ENCODE measurements at places on chromosomes 4 and X. TPM values are rescaled to one million over a fixed set of nuclear protein-coding genes. Genes with fewer than 3 reads are reported as not detected.

PCDH11X gene
- total RNA-seq, result not detected

ADH1B gene
- total RNA-seq, result not detected

GSX2 gene
- not detected for total RNA-seq

DNA sequence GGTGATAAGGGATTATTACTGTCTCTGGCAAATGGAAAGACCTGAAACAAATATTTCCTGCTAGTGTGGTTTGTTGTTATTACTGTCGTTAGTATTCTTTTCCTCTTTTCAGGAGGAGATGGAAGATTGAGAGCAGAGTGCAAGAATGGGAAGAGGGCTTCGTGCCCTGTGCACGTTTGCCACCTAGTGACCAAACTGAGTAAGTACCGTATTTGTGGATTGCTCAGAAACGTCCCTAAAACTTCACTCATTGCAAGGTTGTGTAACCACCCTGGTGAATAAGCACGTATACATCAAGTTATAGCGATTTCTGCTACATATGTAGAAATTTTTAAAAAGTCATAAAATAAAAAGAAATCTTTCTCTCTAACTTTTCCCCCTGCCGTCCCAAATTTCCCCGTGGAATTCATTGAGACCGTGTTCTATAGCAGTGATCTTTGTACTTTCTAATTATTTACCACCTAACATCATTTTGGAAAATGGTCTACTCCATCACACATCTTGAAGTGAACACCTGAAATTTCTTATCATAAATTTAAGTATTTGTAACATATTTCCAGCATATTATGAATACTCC lies 24.3 kb downstream of the LINC00632 start:
- no peak overlapping the region for H3K4me3 ChIP-seq
- H3K4me1 ChIP-seq, result no peaks in the 10 kb centered on the region
- H3K27ac ChIP-seq, result no peak overlapping the region
- H3K36me3 ChIP-seq, result no peaks in the 10 kb centered on the region
- H3K27me3 ChIP-seq, result no peaks in the 10 kb centered on the region

DNA sequence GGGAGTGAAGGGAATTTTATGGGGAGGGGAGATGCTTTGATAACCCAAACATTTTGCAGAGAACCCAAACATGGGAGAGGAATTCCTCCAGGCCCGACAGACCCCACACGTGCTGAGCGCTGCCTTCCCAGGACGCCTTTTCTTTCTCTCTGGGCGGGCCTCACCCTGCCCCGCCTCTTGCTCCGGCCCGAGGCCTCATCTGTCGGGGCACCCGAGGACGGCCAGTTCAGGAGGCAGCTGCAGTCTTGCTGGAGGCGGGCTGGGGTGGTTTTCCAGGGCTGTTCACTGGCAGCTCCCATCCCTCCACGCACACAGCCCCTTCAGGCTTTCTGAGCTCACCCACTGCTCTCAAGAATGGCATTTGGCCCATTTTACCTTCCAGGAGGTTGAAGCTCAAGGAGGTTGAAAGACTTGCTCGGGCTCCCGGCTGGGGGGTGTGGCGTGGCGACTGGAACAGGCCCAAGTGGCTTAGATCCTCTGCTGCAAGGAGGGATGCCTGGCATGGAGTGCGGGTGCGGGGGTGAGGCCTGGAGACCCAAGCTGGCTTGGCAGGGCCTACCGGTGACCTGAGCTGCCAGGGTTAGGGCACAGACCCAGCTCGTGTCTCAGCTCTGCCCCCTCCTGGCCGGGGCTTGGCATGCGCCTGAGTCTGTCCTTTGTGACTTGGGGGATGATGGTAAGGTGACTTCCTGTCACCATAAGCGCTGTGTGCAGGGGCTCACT lies 99.2 kb downstream of the PSAPL1 start:
- H3K27ac ChIP-seq, result no peak overlapping the region
- H3K36me3 ChIP-seq, result no peaks in the 10 kb centered on the region

- H3K27ac ChIP-seq, result no peak overlapping the region
- no peaks in the 10 kb centered on the region for H3K4me1 ChIP-seq
- no peak overlapping the region for H3K4me3 ChIP-seq
- no peak for DNase-seq
- no peaks in the 10 kb centered on the region for H3K27me3 ChIP-seq
Measured at GRCh38 chrX:119775517-119776238, 15.8 kb downstream of the RPL39 start.

DNA sequence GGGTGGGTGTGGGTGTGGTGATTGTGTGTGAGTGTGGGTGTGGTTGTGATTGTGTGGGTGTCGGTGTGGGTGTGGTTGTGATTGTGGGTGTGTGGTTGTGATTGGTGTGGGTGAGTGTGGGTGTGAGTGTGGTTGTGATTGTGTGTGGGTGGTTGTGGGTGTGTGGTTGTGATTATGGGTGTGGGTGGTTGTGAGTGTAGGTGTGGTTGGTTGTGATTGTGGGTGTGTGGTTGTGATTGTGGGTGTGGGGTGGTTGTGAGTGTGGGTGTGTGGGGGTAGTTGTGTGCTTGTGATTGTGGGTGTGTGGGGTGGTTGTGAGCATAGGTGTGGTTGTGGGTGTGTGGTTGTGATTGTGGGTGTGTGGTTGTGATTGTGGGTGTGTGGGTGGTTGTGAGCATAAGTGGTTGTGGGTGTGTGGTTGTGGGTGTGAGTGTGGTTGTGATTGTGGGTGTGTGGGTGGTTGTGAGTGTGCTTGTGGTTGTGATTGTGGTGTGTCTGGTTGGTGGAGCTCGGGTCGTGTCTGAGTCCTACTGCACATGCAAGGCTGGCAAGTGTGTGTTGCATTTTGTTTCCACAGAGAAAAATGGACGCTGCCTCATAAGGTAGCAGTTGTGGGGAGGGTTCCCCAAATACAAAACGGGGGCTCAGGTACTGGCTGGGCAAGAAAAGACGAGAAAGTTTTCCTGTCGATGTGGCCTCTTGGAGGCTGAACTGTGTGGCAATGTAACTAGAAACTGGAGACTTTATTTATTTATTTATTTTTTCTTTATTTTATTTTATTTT lies 116.7 kb downstream of the UBE2K start:
- no peaks in the 10 kb centered on the region for H3K27me3 ChIP-seq
- H3K4me1 ChIP-seq, result no peaks in the 10 kb centered on the region
- no peak overlapping the region for H3K27ac ChIP-seq
- H3K4me3 ChIP-seq, result no peak overlapping the region
- DNase-seq, result no peak

GRCh38 chr4:32485956-32486355 lies 1765.8 kb downstream of the PCDH7 start:
- H3K27me3 ChIP-seq, result no peaks in the 10 kb centered on the region
- no peak overlapping the region for H3K4me3 ChIP-seq
- H3K4me1 ChIP-seq, result no peaks in the 10 kb centered on the region
- no peaks in the 10 kb centered on the region for H3K36me3 ChIP-seq
- no peak for DNase-seq
- no peak overlapping the region for H3K27ac ChIP-seq

DNA sequence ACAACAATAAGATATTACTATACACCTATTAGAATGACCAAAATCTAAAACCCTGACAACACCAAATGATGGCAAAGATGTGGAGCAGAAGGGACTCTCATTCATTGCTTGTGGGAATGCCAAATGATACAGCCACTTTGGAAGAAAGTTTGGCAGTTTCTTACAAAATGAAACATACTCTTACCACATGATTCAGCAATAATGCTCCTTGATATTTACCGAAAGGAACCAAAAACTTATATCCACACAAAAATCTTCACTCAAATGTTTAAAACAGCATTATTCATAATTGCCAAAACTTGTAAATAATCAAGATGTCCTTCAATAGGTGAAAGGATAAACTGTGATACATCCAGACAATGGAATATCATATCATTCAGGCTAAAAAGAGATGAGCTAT lies 180.9 kb downstream of the COL25A1 start:
- peaks cover 4% of the 10 kb centered on the region for H3K27me3 ChIP-seq
- H3K4me3 ChIP-seq, result no peak overlapping the region
- DNase-seq, result no peak
- H3K4me1 ChIP-seq, result no peaks in the 10 kb centered on the region
- H3K36me3 ChIP-seq, result no peaks in the 10 kb centered on the region

Measured in CD4-positive, alpha-beta T cell (primary cell).